Endodermal cell (in vitro differentiated cells): ENCODE measurements at places on chromosomes 12 and 14.

DNA sequence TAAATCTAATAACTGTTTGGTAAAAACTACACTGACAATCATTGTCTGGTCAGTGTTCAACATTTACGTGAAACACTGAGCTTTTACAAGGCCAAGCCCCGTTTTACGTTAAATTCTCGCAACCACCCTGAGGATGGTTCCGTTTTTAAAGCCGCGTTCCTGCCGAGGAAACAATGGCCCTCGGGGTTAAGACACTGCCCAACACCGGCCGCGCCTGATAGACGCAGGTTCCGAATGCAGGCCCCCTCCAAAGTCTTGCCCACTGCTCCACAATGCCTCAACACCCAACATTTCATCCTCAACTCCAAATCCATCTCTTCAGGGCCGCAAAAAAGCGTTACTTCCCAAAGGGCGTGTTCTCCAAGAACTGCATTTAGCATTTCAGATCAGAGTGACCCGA, 953 bp upstream of the SNRPF start:
- no peak for DNase-seq

GRCh38 chr12:54415221-54415929, 3.7 kb downstream of the ITGA5 start:
- peak; percentile 45 for DNase-seq

- DNase-seq = peak; percentile 88
Observed at GRCh38 chr12:106128585-106129328, 10.0 kb downstream of the NUAK1 start.

GRCh38 chr12:102479099-102479885, 1.1 kb downstream of the IGF1 start:
- peak; percentile 62 for DNase-seq

DNA sequence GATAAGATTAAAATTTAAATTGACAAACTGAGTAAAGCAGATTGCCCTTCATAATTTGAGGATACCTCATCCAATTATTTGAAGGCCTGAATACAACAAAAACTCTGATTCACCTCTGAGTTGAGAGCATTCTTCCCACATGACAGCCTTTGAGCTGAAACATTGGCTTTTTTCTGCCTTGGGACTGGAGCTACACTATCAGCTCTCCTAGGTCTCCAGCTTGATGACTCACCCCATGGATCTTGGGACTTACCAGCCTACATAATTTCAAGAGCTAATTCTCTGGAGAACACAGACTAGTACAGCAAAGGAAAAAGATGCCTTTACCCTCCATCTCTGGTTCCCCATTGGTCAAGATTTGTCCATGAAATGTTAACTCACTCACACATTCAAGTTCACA, 555.1 kb downstream of the FOXG1 start:
- no peak for DNase-seq

GRCh38 chr14:58414845-58415244, 12.5 kb downstream of the TIMM9 start:
- DNase-seq = peak; percentile 71

DNA sequence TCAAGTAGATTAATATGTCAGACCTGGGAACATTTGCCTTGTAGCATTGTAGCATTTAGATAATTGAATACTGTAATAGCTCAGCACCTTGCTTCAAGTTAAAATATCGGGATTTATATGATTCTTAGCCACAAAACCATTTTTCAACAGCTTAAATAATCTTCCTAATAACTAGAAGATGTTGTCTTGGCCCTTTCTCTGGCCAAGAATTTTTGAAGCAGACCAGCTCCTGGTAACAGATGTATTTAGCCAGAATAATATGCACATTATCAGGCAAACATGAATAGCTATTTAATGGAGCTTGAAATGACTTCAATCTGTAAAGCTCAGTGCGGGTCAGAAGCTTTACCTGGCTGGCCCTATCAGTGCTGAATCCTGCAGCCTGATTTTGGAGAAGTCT, 913.1 kb downstream of the AACS start:
- no peak for DNase-seq

- peak; percentile 38 for DNase-seq
Observed at GRCh38 chr12:131732996-131733615, 22.2 kb downstream of the SFSWAP start.

DNA sequence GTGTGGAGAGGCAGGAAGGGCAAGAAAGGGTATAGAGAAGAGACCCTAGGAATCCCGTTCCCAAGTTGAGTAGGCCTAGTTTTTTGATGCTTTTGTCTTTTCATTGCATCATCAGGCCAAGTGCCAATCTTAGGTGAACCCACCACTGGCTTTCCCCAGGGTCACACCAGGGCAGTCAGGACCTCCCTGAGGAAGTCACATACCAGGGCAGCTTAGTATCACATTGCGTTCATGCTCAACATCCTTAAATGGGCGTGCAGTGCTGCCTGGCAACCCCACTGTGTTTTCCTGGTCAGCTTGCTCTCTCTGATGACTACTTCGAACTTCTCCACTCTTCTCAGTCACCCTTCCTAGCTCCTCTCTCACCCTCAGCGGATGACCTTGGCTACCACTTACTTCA, 9.0 kb downstream of the ASIC1 start:
- DNase-seq = peak; percentile 91

DNA sequence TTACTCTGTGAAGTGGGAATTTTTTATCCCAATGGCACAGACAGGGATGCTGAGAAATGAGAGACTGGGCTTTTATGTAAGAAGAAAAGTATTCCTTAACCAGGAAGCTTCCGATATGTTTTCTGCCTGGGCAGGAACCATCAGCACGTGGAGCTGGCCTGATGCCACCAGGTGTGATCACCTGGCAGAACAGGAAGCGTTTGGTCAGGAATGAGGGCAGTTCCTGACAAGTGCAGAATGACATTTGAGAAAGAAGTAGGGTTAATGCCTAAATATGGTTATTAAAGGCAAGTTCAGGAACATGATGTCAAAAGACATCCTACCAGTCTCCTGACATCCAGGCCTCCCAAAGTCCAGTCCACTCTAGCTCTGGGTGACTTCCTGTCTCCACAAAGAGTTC, 210.3 kb downstream of the NUAK1 start:
- no peak for DNase-seq

GRCh38 chr12:65779091-65779642, 45.1 kb upstream of the HMGA2 start:
- DNase-seq = no peak

DNA sequence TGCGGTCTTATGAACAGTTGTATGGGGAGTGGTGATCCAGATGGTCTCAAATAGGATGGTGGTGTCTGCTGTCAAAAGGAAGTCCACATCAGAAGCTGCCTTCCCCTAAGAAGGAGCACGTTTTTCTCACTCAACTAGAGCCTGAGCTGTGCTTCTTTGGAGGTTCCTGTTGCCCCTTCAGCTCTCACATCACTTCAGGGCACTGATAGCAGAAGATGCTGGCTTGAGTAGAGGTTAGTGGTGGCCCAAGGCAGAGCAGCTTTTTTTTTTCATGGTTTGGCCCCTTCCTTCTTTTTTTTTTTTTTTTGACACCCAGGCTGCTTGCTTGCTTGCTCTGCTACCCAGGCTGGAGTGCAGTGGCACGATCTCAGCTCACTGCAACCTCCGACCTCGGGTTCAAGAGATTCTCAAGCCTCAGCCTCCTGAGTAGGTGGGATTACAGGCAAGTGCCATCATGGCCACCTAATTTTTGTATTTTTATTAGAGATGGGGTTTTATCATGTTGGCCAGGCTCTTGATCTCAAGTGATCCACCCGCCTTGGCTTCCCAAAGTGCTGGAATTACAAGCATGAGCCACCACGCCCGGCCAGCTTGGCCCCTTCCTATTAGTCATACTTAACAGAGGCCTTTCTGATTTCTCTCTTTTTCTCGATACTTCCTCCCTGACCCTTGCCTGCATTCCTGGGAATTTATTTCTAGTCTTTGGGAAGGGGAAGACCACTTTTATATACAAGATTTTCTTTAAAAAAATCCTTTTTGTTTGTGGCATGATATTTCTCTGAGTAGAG, 31.6 kb downstream of the KLRD1 start:
- DNase-seq = no peak

DNA sequence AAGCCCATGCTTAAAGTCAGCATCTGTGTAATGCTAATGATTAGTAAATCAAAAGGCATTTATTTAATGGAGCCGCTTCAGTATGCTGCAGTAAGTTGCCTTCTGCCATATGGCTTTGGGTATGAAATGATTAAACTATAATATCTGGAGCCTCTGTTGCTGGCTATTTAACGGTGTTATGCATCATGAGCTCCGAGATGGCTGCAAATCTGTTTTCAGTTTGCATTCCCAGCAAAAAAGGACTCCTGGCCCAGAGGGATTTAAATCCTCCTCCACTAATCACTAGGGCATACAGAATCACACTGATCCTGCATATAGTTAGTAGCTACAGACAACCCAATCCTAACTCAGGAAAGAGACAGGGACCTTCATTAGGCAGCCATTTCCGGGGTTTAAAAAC, 171.5 kb upstream of the EEA1 start:
- DNase-seq = no peak

- DNase-seq = no peak
Observed at GRCh38 chr12:42283739-42284138, 42.2 kb downstream of the ZCRB1 start.
